ENCODE measurements at places on chromosomes 3 and 15.

DNA sequence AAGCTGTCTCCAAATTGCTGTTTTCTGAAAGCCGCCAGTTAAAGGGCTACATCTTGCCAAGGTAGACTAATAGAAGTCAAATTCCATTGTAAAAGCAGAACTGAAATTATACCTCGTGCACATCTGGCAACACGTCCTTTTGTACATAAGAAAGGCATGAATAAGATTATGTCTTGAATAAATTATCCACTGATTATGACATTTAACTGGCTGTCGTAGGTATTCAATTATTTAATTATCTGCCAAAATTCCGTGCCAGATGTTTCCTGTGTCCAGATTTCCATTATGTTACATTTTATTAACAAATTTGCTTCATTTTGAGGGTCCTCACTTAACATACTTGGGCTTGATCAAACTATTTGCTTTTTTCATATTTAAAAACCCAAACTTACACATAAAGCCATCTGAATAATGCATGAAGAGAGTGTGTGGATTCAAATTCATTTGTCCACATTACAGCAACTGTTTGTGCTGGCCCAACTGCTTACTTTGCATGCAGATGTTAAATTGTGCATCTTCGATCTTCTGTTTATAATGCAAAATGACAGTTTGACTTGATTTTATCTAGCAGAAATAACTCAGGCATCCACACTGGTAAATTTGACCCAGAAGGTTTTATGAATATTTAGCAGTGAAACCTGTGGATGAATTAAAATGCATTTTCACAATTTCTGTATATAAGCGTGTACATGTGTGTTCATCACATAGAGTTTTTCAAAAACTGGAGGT is 701.5 kb downstream of the ZNF385D start:
- DNase-seq: no peak

GRCh38 chr3:132225664-132226063 is 91.5 kb upstream of the ACP3 start:
- no peak for DNase-seq

GRCh38 chr3:30596152-30596551 is 10.2 kb upstream of the TGFBR2 start:
- DNase-seq: no peak

DNA sequence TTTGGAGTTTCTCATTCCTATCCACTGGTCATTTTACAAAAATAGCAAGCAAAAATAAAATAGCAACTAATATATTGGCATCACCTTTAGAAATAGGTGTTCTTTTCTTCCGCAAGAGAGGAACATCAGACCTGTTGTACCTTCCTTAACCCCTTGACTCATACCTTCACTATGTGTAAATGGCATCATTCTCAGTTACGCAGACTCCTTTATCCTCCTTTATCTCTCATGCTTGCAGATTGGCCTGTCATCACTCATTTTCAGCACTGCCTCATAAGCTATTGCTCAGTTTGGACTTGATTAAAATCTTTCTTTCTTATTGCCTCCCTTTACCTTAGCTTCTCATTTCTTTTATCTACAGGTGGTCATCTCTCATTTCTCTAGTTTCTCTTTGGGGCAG is 21.4 kb downstream of the ARHGEF26 start:
- DNase-seq: no peak

GRCh38 chr15:91109885-91110284 is 9.8 kb downstream of the SV2B start:
- no peak for DNase-seq

DNA sequence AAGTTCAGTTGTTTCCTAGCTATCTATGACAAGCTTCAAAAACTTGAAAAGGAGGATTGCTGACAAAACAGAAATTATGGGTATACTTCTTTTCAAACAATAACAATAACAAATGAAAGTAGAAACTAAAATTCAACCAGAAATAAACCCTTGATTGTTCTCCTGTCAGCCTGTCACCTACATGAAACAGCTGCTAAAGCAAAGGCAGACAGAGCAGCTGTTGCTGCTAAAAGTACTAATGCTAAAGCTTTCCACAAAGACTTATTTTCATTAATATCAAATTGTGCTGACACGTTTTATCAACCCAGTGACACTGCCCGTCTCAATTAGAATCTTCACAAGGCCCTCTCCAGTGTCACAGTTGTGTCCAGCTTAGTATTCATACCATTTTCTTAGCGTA is 533.2 kb upstream of the GBE1 start:
- DNase-seq: no peak

DNA sequence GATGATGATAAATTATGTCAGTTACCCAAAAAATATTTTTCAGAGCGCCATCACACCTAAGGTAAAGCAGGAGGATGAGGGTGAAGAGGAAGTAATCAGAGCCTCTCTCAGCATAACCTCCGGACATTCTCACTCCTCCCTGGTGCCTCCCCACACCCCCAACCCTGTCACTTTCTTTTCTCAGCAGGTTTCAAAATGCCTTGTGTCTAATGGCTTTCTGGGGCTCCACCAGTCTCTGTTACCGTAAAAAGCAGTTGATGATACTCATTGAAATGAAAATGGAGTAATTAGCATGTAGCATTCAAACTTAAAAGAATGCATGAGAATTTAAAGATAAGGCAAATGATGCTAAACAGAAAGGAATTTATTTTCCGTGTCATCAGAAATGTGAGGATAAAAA is 180.0 kb downstream of the ERC2 start:
- no peak for DNase-seq

DNA sequence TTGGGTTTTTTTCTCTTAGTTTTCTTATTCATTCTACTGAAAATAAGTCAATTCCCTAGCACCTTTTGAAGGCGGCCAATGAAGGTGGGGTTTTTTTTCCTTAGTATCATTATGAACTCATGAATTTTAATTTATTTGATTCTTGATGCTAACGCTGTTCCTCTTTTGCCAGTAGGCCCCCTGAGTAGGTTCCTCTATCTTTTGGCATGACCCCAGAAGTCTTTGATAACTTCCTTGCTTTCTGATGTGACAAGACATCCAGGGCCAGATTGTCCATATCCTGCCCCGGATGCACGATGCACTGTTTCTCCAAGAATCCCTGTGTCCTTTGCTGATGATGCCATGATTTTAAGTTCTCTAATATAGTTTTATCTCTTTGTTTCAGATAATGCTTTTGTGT is 20.6 kb downstream of the LRRK1 start:
- no peak for DNase-seq

DNA sequence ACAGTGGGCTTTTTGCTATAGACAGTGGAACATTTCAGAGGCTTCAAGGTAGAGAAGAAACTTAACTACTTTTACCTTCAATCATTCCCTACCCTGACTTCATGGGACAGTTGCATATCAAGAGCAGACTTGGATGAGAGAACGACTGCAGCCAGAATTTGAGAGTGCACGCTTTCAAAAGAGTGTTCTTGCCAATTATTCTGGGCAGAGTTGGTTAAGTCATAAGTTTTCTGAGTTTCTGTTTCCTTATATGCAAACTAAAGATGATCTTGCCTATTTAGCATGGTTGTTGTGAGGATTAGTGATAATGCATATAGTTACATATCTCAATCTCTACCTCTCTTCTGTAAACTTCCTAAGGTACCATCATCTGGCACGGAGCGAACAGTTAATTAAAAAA is 7.6 kb downstream of the SLC9A9 start:
- DNase-seq: no peak

- DNase-seq: no peak
Measured at GRCh38 chr3:78176869-78177268, 1137.0 kb downstream of the ROBO2 start.

DNA sequence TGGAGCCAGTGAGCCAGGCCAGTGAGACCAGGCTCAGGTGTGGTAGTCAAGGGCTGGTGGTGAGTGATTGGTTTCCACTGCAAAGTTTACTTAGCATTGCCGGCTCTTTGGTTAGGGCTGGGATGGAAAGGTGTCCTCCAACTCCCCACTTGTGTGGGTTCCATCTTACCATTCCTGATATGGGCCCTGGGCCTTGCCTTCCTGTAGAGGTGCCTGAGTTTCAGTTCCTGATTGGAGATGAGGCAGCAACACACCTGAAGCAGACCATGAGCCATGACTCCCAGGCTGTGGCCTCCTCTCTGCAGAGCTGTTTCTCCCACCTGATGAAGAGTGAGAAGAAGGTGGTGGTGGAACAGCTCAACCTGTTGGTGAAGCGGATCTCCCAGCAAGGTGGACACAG is 3.1 kb downstream of the MPI start:
- DNase-seq: no peak

- DNase-seq: no peak
Measured at GRCh38 chr3:133894353-133895207, 1.1 kb downstream of the RAB6B start.

GRCh38 chr3:98901119-98901391 is 440 bp downstream of the DCBLD2 start:
- no peak for DNase-seq

- DNase-seq: no peak
Measured at GRCh38 chr3:45666757-45667431, 22.3 kb upstream of the SACM1L start.

GRCh38 chr3:48919215-48920138 is 835 bp downstream of the ARIH2 start:
- peak; percentile 25 for DNase-seq

DNA sequence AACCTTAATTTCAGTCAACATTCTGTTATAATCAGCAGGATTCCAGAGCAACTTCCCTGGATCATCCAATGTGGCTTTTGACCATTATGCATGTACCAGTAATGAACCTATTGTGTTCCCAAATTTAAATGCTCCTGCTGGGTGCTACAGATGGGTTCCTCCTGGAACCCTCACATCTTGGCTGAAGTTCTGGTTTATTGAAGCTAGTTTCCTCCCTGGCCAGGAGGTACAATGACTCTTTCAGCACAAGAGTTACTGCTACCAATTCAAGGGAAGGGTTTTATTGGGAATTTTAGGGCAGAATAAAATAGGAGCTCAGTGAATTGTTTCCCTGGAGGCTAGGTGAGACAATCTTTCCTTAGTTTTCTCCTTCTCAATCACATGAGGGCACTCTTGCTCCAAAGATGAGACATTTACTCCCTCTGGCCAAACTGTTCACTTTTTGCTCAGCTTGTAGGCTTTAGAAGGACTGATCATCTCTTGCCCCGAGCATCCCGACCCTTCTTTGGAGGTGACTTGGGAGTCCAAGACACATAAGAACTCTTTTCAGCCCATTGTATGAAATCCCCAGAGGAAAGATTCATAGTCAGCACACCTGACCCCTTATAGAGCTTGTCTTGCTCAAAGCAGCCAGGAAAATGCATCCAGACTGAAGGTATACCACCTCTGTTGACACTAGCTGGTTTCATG is 8.8 kb upstream of the NPHP3 start:
- no peak for DNase-seq

DNA sequence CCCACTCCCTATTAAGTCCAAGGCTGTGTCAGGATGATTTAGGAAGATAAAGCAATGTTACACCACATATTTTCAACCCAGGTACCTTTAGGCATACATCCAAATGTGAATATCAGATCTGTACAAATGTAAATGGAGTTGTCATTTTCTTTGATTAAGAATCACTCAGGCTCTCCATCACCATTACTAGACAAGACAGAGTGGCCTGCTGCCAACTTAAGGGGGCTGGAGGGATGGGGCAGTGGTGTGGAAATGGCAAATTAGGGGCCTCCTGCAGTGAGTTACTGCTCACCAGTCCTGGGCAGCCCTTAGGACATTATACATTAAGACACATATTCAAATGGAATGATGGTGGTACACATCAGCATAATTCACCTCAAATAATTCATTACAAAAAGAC is 211.0 kb downstream of the TNIK start:
- DNase-seq: no peak

GRCh38 chr3:53162672-53163443 is 1.8 kb downstream of the PRKCD start:
- DNase-seq: no peak

DNA sequence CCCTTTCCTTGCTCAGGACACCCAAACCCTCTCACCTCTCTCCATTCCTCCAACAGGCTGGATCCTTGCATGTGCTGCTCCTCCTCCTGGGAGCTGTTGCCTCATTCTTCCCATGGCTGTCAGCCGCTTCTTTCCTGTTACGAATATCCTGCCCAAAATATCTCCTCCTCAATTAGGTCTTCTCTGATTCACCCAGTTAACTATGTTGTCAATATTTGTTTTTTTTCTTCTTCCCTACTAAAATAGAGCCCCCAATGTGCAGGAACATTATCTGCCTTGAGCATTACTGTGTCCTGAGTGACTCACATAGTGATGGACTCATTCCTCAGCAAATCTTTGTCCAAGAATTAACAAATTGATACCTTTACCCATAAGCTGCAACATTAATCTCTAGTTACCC is 357.2 kb downstream of the CLSTN2 start:
- no peak for DNase-seq

DNA sequence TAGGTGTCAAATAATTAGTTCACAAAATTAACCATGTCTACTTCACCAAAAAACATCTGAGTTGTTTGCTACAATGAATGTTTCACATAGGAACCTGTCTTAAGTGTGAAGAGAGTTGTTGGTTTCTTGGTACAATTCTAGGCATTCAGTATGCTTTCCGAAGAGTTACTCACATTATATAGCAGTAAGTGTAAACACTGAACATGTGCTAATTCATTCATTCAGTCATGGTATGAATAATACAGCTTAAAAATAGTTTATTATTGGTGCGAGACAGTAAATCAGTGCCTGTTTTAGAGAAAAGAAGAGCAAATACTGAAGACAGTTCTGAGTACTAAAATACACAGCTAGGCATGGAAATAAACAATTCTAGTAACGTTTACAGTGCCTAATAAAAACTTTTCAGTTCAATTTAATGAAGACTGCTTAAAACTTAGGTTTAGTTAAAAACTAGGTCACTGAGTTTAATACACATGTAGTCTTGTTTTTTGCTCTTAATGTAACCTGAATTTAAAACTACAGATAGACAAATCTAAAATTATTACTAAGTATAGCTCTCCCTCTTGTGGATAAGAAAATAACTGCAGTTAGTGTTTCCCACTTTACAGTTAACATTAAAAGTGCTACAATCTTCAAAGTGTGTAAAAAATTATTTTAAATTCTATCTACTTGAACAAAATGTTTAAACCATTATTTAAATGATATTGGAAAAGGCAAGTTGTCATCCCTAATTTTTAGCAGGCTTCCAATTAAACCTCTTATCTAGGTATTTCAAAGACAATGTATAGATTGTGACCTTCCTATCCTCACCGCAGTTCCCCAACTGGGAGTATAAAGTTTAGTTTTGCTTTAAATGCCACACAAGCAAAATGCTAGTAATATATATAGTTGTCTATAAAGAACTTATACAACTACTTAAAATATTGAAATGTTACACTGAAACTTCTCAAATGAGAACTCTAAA is 20.1 kb upstream of the ZCWPW2 start:
- DNase-seq: no peak

DNA sequence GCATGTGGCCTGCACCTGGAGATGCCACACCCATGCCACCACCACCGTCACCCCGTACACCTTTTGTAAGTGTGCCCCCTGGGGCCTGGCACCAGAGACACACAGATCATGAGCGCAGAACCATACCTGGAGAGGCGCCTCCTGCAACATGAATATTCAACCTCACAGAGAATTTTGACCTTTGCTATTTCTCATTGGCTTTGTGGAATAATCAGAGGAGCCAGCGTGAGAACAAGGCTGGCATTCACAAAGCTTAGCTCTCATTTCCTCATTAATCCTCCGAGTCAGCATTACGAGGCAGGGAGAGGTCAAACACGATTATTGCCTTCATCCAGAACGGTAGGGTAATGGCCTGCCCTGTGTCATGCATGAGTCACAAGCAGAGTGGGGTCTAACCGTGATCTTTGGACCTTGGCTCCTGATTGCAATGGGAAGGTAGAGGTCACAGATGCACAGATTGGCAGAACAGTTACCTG is 73.0 kb upstream of the POMGNT2 start:
- DNase-seq: no peak

GRCh38 chr3:105842943-105843342 is 25.9 kb downstream of the CBLB start:
- DNase-seq: no peak

- DNase-seq: no peak
Measured at GRCh38 chr3:55719006-55719405, 231.9 kb upstream of the WNT5A start.
